NCI-H1105 treated with DMSO at 0.1 percent for 48 hours (cell line): ENCODE measurements at places on chromosomes 16 and 17.

GRCh38 chr16:84082110-84082509, 34.6 kb downstream of the MBTPS1 start:
- DNase-seq: no peak

- DNase-seq: no peak
These were observed 53.7 kb upstream of the ETV4 start for GRCh38 chr17:43599835-43600234.

DNA sequence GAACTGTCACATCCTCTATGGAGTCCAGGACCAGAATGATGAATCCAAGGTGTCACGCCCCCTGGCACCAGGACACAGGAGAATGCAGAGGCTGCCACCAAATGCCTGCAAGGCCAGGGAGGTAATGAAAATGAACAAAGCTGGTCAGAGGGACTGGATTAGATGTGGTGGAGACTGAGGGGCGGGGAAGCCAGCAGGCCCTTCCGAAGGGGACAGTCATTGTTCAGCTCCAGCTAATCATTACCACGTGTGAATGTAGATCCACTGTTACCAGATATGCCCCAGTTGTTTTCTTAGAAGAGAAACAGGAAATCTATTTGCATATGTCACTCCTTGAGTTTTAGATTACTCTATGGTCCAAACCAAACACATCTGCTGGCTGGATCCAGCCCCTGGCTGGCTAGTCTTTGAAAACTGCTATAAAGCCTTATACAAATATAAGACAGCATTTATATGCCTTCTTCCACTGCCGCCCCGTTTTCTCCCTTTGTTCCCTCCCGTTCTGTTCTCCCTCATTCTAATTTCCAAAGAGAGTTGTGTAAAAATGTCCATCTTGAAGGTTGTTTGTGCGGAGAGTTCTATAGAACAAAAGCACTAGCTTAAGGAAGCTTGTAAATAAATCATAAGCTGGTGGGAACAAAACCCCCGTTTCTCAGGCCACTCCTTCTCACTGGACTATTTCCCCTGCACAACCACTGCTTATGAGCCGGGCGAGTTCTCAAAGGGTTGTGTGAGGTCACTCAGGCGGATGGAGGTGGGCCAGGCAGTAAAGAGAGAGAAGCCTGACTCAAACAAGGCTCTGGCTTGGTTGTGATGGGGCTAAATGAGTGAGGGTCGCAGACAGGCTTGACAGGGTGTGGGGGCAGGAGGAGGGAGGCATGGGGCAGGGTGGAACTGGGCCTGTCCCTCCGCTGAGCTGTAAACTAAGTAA, 14.2 kb downstream of the CRYM start:
- no peak for DNase-seq

- DNase-seq: peak; percentile 29
These were observed 650 bp downstream of the ATP6V0A1 start for GRCh38 chr17:42459256-42459800.

DNA sequence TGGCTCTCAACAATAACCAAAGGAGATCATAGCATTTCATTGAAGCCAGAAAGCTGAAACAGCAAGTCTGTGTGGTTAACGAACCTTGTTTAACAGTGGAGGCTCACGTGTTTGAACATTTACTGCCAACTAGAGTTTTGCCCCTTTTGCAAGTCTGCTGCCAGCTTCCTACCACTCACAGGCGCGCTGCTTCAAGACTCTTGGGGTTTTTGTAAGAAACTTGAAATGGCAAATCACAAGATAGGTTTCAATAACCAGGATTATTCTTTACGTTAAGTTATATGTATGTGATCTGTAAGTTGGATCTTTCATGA, 1.2 kb downstream of the SNTB2 start:
- peak; percentile 65 for DNase-seq

GRCh38 chr17:50961282-50962220, 95.4 kb upstream of the TOB1 start:
- DNase-seq: no peak

DNA sequence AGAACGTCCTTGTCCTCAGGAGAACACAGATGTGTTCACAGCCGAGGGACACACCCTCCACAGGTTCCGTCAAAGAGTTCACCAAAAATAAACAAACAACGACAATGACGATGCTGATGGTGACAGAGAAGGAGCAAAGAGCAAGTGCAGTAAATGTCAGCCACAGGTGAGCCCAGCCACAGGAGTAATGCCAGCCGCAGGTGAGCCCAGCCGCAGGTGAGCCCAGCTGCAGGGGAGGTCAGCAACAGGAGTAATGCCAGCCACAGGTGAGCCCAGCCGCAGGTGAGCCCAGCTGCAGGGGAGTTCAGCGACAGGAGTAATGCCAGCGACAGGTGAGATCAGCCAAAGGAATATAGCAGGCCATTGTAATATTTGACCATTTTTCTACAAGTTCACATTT, 315.2 kb downstream of the FOXL1 start:
- no peak for DNase-seq

- DNase-seq: no peak
These were observed 2.0 kb upstream of the KRT24 start for GRCh38 chr17:40705584-40705983.

DNA sequence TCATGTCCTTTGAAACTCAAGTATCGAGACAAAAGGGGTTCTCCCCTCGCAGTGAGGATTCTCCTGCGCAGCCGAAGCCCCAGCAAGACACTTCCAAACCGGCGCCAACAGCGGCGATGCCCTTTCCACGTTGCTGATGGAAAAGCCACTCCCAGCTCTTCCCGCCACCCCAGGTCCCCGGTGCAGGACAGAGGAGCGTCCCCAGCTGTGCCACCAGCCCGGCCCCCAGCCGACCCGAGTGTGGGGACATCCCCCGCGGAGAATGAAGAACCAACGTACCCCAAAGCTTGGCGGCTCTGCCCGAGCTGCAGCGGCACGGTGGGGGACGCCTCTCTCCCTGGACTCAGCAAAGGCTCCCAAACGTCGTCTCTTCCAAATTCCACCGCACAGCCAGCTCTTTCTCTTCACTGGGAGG, 573 bp downstream of the CHST6 start:
- no peak for DNase-seq

DNA sequence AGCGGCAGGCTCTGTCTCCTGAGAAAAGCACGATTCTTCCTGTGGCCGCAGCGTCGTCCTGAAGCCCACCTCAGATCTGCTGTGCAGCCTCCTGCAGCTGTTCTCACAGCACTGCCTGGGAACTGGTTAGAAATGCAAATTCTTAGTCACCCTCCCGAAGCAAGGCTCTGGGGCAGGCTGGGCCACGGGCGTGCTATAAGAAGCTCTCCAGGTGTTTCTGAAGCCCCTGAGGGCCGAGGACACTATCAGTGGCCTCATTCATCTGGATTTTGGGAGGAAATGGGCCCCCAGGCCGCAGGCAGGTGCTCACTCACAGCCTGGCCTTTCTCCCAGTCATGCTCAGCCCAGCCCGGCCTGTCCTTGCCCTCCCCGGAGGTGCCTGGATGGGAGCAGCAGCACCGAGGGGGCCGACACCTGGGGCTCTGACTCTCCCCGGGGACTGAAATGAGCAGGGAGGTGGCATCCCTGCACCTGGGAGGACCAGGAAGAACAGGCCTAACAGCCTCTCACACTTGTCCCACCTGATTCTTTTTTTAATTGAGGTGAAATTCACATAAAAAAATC, 10.4 kb upstream of the NLRC3 start:
- DNase-seq: no peak

GRCh38 chr16:4733747-4734062, 366 bp downstream of the ANKS3 start:
- no peak for DNase-seq

DNA sequence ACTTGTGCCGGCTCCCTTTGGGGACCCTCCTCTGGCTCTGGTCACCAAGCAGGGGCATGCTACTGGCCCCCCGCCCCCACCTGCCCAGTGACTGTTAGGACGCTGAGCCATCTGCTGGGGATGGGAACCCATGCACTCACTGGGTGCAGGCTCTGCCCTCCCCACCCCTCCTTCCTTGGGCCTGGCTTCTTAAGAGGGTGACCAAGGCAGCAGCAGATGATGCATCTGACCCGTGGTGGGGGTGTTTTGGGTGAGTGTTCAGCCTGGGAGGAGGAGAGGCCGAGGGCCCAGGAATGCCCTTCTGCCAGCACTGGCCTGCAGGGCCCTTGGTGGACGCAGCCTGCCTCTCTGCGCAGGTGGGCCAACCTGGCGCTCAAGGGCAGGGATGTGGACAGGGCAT, 19.2 kb upstream of the MTSS2 start:
- DNase-seq: no peak

DNA sequence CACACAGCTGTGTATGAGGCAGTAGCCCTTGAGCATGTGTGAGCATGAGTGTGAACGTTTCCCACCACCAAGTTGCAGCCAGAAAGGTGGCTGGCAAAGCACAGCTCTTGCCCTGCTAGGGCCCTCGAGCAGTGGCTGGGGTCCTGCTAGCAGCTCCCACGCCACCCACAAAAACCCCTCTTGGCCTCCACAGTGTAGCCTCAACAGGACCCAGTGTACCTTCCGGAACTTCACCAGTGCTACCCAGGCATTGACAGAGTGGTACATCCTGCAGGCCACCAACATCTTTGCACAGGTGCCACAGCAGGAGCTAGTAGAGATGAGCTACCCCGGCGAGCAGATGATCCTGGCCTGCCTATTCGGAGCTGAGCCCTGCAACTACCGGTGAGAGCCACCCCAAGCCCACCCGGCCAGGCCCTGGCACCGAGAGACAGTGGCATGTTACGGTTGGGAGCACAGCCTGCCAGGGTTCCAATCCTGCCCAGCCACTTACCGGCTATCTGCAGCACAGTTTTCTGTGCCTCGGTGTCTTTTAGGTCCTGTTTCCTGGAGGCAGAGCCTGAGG, 53.1 kb downstream of the SCNN1B start:
- DNase-seq: no peak

DNA sequence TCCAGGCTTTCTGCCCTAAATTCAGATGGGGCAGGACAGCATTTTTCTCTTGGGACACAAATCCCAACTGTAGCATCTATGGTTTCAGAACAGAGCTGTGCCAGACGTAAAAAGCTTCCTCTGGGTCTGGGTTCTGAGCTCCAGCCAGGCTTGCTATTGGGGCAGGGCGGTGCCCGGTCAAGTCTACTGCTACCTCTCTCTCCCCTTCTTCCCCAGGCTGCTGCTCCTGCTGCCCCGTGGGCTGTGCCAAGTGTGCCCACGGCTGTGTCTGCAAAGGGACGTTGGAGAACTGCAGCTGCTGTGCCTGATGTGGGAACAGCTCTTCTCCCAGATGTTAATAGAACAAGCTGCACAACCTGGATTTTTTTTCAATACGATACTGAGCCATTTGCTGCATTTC, 1.1 kb downstream of the MT1M start:
- DNase-seq: no peak

DNA sequence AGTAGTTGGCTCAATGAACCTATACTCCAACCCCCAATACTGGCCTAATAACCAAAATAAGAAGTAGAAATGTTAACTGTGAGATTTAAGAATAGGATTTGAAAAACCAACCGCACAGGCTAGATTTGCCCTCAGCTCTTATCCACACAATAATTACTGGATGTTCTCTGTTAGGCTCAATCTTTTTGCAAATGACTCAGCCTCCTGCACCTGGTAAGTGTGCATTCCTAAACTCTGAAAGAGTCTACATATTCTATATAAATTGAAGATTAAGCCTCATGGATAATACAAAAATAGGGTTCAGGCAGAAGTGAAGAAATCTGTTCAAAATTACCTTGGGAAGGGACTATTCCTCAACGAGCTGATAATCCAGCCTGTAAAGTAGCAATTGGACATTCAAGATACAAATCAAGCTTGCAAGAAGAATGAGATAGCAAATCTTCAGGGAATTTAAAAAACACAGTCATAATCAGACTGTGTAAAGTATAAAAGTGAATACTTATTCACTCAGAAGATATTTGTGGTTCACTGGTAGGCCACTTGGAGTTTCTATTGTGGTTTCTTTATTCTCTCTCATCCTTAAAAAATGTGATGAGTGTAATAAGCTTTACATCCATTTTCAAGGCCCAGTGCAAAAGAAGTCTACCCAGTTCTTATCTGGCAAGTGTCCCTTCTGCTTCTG, 931.9 kb upstream of the SOX9 start:
- no peak for DNase-seq

- no peak for DNase-seq
These were observed 8.5 kb downstream of the SNTB2 start for GRCh38 chr16:69195369-69196029.

DNA sequence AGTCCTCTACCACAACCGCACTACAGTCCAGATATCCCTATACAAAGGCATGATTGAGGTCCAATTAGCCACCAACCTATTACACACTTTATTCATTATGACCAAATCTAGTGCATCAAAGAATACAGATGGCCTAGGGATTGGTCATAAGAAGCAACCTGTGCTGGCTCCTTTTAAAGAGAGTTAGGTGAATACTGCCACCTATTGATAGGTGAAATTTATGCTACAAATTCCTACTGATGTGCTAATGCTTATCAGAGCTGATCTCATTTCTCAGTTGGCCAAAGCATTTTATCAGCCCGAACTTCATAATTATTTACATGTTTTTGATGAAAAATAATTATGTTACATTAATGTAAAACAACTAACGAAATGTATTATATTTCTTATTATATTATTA, 166.3 kb downstream of the ANKFN1 start:
- peak; percentile 41 for DNase-seq

DNA sequence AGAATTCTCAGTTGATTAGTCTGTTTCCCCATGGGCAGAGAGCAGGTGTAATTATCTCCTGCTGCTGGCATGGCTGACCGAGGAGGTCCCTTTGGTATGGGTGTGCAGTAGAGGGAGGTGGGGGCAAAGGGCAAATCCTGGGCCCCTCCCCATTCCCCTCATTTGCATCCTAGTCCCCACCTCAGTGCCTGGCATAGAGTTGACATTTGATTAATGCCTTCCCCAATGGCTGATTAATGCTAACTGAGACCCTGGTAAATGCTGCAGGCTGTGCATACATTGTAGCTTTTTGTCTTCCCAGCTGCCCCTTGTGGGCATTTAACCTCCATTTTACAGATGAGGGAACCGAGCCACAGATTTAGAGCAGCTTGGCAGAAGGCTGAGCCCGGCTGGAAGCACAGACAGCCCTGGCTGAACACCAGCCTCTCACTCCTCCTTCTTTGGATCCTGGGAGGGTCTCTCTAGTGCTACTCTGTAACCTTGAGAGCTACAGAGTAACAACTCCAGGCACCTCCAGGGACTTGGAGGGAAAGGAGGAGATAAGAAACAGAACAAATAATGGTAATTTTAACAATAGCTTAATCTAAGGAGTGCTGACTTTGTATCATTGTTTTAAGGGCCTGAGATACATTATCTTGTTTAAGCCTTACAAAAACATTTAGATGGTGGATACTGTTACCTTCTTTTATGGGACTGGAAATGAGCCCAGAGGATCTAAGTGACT, 5.1 kb downstream of the PLCG2 start:
- no peak for DNase-seq
